Inflammatory macrophage treated with lipopolysaccharide for 1 hour (primary cell): ENCODE measurements at places on chromosomes 12 and 14.

GRCh38 chr12:67331123-67331522 is 62.0 kb downstream of the CAND1 start:
- DNase-seq, result no peak

DNA sequence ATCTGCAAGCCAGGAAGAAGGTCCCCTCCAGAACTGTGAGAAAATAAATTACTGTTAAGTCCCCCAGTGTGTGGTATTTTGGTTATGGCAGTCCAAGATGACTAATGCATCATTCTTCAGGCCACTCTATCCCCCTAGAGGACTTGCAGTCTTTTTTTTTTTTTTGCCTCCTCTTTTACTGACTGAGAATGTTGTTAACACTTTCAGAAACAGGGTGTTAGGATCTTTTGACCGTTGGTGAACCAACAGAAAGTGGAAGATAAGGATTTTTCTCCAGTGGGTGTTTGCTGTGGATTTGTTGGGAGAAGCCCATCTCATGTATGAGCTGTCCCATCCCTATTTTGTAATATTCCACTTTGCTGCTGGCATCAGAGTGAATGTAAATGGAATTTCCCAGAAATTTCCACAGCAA is 37.8 kb downstream of the MARK3 start:
- DNase-seq, result peak; percentile 71

DNA sequence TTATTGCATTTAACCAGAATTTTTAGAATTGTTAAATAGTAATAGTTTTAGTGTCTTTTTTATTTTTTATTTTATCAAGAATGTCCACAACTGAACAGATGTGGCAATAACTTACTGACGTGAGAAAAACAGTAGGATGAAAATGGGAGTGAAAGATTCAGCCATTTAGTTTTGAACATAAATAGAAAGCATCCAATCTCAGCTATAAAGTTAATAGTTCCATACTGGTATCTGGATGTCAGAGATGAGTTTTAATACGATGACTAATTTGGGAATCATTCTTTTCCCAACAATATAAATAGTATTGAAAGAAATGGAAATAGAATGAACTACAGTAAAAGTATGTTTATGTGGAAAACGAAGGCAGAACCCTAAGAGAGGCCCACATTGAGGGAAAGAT is 159.4 kb downstream of the EPS8 start:
- DNase-seq, result no peak

DNA sequence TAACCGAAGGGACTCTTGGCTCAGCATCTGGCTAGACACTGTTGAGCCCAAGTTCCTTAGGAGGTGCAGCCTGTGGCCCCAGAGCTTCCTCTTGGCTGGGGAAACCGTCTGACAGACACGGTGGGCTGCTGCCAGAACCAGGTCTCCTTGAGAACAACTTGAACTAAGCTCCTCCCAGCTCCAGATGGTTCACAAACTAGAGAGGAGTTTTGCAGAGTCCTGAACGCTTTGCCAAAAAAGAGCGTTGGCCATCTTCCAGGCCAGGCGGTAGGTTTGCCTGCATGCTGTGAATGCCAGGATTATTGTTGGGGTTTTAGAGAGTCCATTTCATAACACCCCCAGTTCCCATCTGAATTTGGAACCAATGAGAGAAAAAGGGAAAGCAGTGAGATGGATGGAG is 399.8 kb downstream of the RGS6 start:
- no peak for DNase-seq

DNA sequence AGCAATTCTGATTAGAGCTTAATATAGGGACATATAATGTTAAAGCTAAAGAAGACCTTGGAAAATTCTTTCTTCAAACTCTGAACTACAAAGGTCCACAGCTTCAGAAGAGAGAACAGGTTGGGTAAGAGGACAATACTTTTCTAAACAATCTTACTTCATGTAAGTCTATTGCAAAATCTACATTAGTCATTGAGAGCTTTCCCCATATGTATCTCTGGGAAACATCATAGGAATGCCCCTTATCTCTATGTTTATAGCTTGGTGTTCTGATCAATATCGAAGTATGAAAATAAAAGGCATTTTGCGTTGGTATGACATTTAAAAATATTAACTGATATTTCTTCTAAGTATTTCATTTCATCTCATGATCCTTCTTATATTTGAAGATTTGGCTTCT is 962.6 kb downstream of the AACS start:
- no peak for DNase-seq

DNA sequence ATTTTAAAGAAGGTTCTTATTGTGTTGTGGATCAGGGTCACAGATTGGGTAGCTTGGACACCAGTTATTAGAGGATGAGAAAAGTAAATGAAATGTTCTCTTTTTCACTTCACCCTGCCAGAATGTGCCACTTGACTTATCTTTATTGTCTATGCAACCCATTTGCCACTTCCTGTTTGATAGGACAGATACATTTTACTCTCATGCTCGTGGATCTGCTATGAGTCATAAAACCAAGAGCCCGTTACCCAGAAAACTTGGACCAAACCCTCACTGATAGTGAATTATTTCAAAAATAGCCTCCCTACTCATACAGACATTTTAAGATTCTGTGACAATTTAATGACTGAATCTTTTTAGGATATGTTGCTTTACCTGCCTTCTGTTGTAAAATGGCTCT is 1.8 kb downstream of the ISCA2 start:
- no peak for DNase-seq

DNA sequence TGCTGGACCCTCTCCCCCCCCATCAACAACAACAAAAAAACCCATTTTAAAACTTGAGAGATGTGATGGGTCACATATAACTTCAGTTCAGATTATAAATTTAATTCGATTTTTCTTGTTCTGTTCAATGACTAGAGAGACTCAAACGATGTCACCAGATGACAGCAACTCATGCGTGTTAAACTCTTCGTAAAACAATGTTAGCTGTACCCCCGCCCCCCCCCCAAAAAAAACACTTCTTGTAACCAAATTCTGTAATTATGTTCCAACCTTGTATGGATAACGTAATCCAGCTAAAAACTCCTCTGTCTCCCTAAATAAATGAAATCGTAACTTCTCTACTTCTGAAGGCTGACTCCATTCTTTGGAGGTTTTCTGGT is 614 bp upstream of the NACA start:
- DNase-seq, result no peak

DNA sequence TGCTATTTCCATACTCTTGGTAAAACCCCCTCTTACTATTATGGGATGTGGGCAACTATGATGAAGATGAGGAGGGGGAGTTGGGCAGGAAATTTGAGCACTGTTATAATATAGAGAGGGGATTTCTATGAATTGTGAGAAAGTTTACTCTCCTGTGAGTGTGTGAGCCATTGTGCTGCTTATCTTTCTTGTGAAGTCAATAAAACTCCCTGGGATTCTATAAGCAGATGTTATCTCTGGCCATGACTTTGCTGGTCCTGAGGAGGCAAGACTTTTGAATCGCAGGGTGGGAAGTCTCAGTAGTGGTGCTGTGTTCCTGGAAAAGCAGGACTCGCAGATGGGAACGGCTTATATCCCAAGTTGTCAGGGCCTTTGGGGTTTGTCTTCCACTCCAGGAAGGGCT is 62.2 kb downstream of the EMP1 start:
- no peak for DNase-seq

DNA sequence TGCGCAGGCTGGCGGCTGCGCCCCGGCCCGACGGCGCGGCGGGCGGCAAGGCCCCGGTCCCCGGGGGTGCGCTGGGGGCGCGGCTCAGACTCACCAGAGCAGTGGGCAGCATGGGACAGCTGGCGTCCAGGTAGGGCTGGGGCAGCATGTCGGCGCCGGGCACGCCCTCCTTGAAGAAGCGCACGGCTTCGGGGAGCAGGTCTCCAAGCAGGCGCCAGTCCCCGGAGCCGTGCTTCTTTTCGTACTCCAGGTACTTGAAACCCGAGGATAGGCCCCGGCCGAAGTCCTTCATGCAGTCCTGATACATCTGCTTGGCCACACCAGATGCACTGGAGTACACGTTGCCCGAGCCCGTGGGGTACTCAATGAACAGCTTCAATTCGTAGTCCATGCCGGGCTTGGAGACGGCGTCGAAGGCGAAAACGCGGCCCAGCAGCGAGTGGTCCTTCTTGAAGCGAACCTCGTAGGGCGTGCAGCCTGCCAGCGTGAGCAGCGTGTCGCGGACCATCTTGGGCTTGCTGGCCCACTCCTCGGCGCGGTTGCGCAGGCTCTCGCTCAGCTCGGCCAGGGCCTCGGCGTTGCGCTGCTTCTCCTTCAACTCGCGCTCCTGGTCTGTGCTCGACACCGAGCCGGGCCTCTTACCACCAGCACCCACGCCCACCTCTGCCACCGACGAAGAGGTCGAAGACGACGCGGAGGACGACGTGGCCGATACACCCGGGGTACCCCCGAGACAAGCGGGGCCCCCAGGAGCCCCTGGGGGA is 2.2 kb downstream of the IRF2BPL start:
- no peak for DNase-seq

DNA sequence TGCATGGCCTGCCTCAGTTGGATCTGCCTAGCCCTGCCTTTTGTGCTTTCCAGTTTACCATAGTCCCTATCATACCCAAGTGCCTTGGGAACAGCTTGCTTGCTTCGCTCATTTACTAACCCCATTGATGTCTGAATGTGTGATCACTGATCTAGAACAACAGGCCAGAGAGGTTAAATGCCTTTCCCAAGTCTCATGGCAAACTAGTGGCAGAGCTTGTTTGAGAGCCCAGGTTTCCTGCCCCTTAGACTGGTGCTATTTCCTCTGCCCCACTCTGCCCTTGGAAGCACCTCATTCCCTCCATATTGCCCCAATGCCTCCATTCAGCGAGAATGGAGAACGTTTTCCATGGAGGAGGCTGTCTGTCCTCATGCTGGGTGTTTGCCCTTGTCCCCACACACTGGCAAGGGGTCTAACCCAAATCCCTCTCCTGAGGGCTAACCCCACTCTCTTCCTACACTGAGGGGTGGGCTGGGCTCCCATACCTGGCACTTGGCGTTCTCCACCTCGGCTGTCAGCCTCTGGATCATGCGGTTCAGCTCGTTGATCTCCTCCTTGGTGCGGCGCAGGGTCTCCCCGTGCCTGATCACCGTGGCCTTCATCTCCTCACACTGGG is 19.8 kb downstream of the KRT7 start:
- DNase-seq, result no peak

GRCh38 chr12:7431993-7432685 is 11.8 kb downstream of the CD163L1 start:
- DNase-seq, result no peak

GRCh38 chr14:87186737-87187136 is 806.2 kb downstream of the GALC start:
- no peak for DNase-seq

GRCh38 chr12:32893458-32893857 is 3.1 kb downstream of the PKP2 start:
- DNase-seq, result no peak

GRCh38 chr14:92964124-92965109 is 41.5 kb downstream of the CHGA start:
- DNase-seq, result no peak

DNA sequence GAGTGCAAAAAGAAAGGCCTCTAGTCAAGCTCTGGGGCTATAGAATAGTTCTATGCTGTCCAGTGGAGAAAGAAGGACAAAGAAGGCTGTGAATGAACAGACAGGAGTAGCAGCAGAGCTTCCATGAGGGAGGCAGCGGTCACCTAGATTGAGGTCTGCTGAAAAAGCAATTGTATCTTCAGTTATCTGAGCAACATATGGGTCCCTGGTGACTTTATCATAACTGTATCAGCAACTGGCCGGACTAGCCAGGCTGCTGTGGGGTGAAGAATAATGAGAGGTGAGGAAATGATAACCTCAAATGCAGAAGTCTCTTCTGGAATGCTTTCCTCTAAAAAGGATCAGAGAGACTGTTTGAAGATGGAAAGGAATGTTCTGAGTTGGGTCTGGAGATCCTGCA is 971.3 kb upstream of the TMEM132C start:
- DNase-seq, result no peak

DNA sequence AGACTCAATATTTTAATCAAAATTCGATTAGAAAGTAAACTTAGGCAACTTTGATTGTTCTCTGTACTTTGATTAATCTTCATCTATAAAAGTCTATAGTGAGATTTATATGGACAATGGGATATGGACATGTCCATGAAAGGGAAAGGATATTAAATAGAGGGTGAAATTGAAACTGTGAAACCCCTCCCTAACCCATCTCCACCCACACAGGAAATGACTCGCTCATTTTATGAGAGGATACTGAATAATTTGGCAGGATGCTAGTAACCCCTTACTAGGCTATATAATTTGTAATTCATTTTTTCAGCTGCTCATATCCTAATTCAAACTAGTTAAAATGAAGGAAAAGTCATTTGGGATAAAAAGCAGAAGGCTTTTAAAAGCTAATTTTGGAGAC is 328.0 kb upstream of the ATP2B1 start:
- no peak for DNase-seq

DNA sequence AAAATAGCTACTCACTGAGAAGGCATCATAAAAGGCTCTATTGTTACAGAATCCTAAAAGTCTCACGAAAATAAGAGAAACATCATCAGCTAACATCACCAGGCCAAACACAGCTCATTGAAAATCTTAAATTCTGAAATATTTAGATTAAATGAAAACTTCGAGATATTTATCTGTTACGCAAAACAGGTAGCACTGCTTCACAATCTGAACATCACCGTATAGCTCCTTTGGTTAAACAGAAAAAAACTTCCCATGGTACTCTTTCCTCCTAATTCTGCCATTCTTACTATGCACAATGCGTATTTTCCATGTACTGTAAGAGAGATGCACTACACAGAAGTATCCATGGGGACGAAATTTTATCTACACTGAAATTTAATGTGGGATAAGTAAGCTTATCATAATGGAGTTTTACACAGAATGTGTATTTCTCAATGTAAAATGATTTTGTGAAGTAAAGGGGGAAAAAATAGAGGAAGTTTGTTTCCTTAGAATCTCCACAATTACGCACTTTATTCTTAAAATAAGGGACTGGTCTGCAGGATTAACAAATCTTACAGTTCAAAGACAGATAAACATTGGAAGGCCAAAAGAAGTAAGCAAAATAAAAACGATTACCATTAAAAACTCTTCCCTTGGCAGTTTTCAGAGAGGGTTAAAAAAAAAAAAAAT is 1.9 kb downstream of the SGPP1 start:
- peak; percentile 80 for DNase-seq

- no peak for DNase-seq
Observed at GRCh38 chr12:131600160-131600532, 110.7 kb upstream of the SFSWAP start.
